Activated CD4-positive, alpha-beta T cell treated with anti-CD3 and anti-CD28 coated beads, Interleukin-2, amount 10 ng/mL, durations not matched to agents 7 days and 5 days (primary cell): ENCODE measurements at places on chromosomes 5 and 9. TPM values are rescaled to one million over a fixed set of nuclear protein-coding genes. Genes with fewer than 3 reads are reported as not detected.
A peak's percentile ranks its signal among the peaks of the same experiment; 100 is the strongest.

DNA sequence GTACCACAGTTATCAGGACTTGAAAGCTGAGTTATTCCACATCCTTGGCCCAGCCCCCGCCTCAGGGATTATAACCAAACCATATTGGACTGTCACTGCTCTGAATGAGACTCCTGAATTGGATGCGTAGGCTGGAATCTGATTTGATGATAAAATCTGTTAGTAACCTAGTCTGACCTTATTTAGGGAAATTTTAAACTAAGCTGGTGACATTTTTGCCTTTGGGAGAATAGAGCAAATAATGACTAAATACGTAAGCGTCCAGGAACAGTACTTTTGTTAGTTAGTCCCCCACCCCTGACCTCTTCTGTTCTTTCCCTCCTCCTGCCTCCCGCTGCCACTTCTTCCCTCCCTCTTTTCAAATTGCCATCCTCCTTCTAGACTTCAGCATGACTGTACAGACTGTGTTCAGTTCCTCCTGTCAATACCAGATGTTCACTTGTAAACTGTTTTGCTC, 92.6 kb downstream of the TLE4 start:
- H3K4me3 ChIP-seq, result no peak overlapping the region
- H3K27me3 ChIP-seq, result no peaks in the 10 kb centered on the region

DNA sequence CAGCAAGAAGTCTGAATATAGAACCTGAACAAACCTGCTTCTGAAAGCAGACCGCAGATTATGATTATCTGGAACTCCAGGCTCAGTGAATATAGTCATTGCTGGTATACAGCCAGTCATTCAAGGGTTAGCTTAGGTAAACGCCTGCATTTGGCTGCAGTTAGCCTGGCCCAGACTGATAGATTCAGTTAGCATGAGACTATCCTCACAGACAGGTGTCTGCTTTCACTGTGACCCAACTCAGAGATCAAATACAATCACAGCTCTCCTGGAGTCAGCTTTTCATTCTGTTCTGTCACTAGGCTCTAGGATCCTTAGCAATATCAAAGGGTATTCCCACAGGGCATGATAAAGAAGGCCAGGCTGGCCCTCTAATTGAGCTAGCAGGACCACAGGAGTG, 138.6 kb upstream of the PLCXD3 start:
- no peak for DNase-seq
- H3K27me3 ChIP-seq, result no peaks in the 10 kb centered on the region
- H3K4me1 ChIP-seq, result no peaks in the 10 kb centered on the region
- no peaks in the 10 kb centered on the region for H3K36me3 ChIP-seq
- H3K27ac ChIP-seq, result no peak overlapping the region

DNA sequence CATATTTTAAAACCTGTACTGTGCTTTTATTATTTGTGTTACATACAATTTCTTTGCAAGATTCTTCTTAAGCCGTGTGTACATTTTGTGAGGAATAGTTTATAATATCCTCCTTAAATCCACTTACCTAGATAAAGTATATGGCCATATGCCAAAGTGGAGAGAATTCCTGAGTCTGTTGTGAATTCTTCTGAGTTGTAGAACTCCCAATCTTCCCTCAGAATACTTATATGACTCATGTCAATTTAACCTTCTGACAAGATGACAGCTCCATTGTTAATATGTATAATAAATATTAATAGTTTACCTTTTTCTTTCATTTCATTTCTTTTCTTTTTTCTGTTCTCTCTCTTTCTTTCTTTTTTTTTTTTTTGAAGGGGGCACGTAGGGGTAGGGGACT, 6.0 kb upstream of the RICTOR start:
- H3K4me3 ChIP-seq, result no peak overlapping the region
- H3K36me3 ChIP-seq, result peaks cover 4% of the 10 kb centered on the region
- peaks cover 4% of the 10 kb centered on the region for H3K27me3 ChIP-seq
- H3K4me1 ChIP-seq, result peaks cover 32% of the 10 kb centered on the region
- H3K27ac ChIP-seq, result no peak overlapping the region

GRCh38 chr5:170256571-170256970, 23.8 kb downstream of the C5orf58 start:
- peaks cover 97% of the 10 kb centered on the region for H3K36me3 ChIP-seq
- no peak for DNase-seq
- no peaks in the 10 kb centered on the region for H3K27me3 ChIP-seq
- peaks cover 78% of the 10 kb centered on the region for H3K4me1 ChIP-seq
- peak overlapping the region; percentile 28 for H3K27ac ChIP-seq

ECM2 gene
- total RNA-seq, result not detected

TPPP gene
- 0.05 TPM for total RNA-seq

DNA sequence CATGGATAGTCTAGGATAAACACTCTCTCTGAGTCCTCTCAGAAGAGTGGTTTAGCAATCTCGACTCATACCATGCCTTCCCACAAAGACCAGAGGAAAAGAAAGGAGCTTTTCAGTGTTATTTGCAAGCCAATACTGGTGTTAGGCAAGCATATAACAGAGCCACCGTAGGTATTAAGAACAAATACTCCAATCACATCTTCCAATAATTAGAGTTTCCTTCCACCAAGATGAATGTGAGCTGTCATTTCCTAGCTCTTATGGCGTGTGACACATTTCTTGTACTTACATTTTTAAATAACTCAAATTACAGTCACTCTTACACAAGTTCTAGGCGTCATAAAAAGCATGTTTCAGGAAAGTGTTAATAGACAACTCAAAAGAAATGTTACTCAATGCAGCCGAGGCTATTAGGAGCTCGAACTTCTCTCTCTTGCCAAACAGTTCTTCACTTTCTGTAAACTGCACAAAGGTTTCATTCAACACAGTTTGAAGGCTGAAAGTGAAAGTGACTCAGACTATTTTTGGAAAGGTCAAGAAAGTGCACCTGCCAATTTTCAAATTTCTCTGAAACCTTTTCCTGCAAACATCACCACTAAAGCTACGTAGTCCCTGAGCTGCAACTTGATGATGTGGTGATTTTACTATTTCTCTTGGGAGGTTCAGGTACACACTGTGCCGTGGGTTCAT, 153.8 kb downstream of the AUH start:
- peak overlapping the region; percentile 59 for H3K4me3 ChIP-seq
- DNase-seq, result peak; percentile 36
- H3K36me3 ChIP-seq, result peaks cover 52% of the 10 kb centered on the region
- H3K4me1 ChIP-seq, result peaks cover 52% of the 10 kb centered on the region
- H3K27me3 ChIP-seq, result no peaks in the 10 kb centered on the region
- H3K27ac ChIP-seq, result peak overlapping the region; percentile 87

DNA sequence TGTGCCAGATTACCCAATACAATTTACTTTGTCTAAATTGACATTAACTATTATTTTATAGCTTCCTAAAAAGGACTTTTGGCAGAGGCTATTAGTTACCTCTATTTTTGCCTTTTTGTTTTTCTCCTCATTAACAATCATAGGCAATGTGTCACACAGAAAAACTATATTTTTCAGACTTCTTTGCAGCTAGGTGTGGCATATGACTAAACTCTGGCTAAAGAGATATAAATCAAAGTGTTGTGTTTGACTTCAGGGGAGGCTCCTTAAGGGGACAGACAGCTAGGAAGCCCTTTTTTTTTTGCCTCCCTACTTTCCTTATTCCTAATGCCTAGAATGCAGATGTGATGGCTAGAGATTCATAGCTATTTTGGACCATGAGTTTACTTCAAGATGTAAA, 19.7 kb upstream of the GCNT4 start:
- H3K36me3 ChIP-seq, result no peaks in the 10 kb centered on the region
- H3K27me3 ChIP-seq, result no peaks in the 10 kb centered on the region
- no peak overlapping the region for H3K27ac ChIP-seq
- no peak for DNase-seq

- H3K27me3 ChIP-seq, result no peaks in the 10 kb centered on the region
- no peak for DNase-seq
- peaks cover 46% of the 10 kb centered on the region for H3K36me3 ChIP-seq
- peaks cover 83% of the 10 kb centered on the region for H3K4me1 ChIP-seq
- H3K4me3 ChIP-seq, result no peak overlapping the region
- no peak overlapping the region for H3K27ac ChIP-seq
Measured at GRCh38 chr9:93460689-93461413, 7.5 kb upstream of the FAM120AOS start.

GRCh38 chr5:33563983-33564908, 123.5 kb downstream of the TARS1 start:
- H3K4me3 ChIP-seq, result no peak overlapping the region
- H3K27me3 ChIP-seq, result no peaks in the 10 kb centered on the region
- DNase-seq, result no peak
- no peaks in the 10 kb centered on the region for H3K4me1 ChIP-seq

DNA sequence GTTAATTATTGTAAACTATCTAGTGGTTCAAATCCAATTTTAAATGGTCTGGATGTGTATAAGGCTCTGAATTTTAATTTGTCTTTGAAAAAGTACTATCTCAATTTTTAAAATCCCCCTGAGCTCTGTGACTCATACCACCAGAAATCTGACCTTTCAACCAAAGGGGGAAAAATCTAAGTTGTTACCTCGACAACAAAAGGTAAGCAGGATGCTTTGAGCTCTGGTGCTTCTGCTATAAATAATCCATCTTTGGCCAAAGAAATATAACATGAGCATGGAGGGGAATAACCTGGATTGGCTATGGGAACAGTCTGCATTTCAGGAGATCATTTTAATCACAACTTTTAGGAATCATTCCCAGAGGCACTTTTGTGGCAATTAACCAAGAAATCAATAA, 76.3 kb upstream of the PCSK1 start:
- H3K36me3 ChIP-seq, result no peaks in the 10 kb centered on the region
- H3K27ac ChIP-seq, result no peak overlapping the region
- no peak overlapping the region for H3K4me3 ChIP-seq

DNA sequence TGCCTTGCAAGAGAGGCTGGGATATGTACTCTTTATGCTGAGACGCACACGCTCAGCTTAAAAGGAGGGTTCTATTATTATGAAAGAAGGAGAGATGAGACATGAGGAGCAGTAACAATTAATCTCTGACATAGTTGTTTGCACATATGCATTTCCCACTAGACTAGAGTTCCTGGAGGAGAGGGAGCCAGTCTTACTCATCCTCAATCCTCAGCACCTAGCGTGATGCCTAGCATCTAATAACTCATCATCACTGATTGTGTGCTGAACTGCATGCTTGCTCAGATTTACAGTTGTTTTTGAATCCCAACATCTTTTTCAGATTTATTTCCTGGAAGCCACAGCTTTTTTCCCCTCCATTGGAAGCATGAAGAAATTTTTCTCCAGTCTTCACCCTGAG, 35.5 kb downstream of the GCNT4 start:
- DNase-seq, result no peak
- no peak overlapping the region for H3K27ac ChIP-seq
- H3K4me3 ChIP-seq, result no peak overlapping the region
- H3K36me3 ChIP-seq, result no peaks in the 10 kb centered on the region
- H3K27me3 ChIP-seq, result peaks cover 4% of the 10 kb centered on the region

GRCh38 chr9:30065888-30066287, 2318.6 kb upstream of the ACO1 start:
- H3K4me1 ChIP-seq, result no peaks in the 10 kb centered on the region
- no peak for DNase-seq
- H3K27ac ChIP-seq, result no peak overlapping the region
- H3K4me3 ChIP-seq, result no peak overlapping the region

DNA sequence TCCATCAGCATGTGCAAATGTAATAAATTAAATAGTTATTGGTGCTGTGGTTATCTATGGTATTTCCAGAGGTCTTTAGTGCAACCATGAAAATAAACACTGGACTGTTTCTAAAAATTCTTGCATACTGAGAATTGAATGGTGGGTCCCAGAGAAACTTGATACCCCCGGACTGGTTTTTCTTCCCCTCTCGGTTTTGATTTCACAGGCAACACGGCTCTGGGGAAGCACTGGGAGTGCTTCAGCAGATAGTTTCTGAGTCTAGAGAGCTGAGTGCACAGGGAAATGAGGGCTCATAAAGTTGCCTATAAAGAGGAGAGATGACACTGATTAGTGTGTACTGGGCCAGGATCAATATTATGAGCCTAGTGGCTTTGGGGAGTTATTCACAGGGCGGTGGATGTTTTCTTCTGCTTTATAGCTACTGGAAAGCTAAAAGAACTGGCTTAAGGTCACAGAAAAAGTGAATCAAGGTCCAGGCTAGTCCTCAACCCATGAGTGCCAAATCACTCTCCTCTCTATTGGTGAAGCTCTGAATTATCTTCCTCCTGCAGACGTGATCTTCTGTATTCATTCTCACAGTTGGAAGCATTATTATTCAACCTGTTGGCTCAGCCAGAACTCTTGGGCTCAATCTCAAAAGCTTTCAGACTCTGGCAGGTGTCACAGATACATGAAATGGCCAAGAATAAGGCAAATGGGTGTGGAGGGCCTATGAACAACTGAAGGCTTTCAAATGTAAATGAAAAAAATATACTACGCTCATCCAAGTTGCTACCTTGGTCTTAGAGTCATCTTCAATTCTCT, 170.2 kb upstream of the HMHB1 start:
- H3K36me3 ChIP-seq, result no peaks in the 10 kb centered on the region
- no peak for DNase-seq
- no peak overlapping the region for H3K27ac ChIP-seq
- no peaks in the 10 kb centered on the region for H3K4me1 ChIP-seq

GRCh38 chr9:131417264-131418142, 23.6 kb downstream of the PRRC2B start:
- H3K4me1 ChIP-seq, result peaks cover 95% of the 10 kb centered on the region
- H3K4me3 ChIP-seq, result peak overlapping the region; percentile 59
- no peak for DNase-seq
- peaks cover 58% of the 10 kb centered on the region for H3K36me3 ChIP-seq
- H3K27ac ChIP-seq, result peak overlapping the region; percentile 85

CDHR2 gene
- total RNA-seq, result 1.3 TPM

SLC36A2 gene
- not detected for total RNA-seq

ECSCR gene
- 0.73 TPM for total RNA-seq

SOX30 gene
- total RNA-seq, result not detected

- H3K27me3 ChIP-seq, result no peaks in the 10 kb centered on the region
- H3K27ac ChIP-seq, result no peak overlapping the region
- no peak for DNase-seq
- H3K36me3 ChIP-seq, result no peaks in the 10 kb centered on the region
- no peak overlapping the region for H3K4me3 ChIP-seq
Measured at GRCh38 chr9:92439921-92440750, 15.9 kb upstream of the OMD start.

- H3K4me1 ChIP-seq, result peaks cover 13% of the 10 kb centered on the region
- H3K4me3 ChIP-seq, result no peak overlapping the region
- H3K27me3 ChIP-seq, result no peaks in the 10 kb centered on the region
- peaks cover 5% of the 10 kb centered on the region for H3K36me3 ChIP-seq
- no peak for DNase-seq
Measured at GRCh38 chr9:115000217-115000639, 69.8 kb upstream of the TNFSF8 start.

DNA sequence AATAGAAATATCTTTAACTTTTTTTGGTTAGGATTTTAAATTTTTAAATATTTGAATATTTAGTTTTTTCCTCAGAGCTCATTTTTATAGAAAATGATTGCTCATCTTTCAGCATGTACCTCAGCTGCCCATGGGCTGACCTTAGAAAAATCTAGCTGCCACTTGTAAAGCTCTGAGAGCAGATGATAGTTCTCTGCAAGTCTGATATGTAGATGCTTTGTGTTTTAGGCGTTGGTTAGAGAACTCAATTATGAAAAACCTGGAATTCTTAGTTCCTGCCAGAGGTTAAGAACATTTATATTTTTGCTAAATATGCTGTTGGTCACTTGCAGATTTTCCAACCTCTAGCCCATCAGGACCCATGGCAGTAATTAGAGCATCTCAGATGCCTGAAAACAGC, 15.1 kb downstream of the OTULIN start:
- no peak overlapping the region for H3K27ac ChIP-seq
- no peak for DNase-seq
- H3K4me3 ChIP-seq, result no peak overlapping the region
- H3K27me3 ChIP-seq, result no peaks in the 10 kb centered on the region

- H3K4me3 ChIP-seq, result no peak overlapping the region
- no peaks in the 10 kb centered on the region for H3K36me3 ChIP-seq
- no peak overlapping the region for H3K27ac ChIP-seq
- no peak for DNase-seq
- no peaks in the 10 kb centered on the region for H3K4me1 ChIP-seq
Measured at GRCh38 chr5:84162695-84163094, 222.0 kb downstream of the EDIL3 start.
